Activated CD4-positive, alpha-beta T cell treated with anti-CD3 and anti-CD28 coated beads, Interleukin-2, amount 10 ng/mL, durations not matched to agents 7 days and 5 days (primary cell): ENCODE measurements at places on chromosomes 4 and X. TPM values are rescaled to one million over a fixed set of nuclear protein-coding genes. Genes with fewer than 3 reads are reported as not detected.

The PHOX2B gene
- not detected for total RNA-seq

The DSPP gene
- total RNA-seq, result not detected

The ADAM29 gene
- not detected for total RNA-seq

- H3K36me3 ChIP-seq, result no peaks in the 10 kb centered on the region
- no peaks in the 10 kb centered on the region for H3K4me1 ChIP-seq
- no peak for DNase-seq
- H3K27ac ChIP-seq, result no peak overlapping the region
- H3K27me3 ChIP-seq, result peaks cover 5% of the 10 kb centered on the region
Measured at GRCh38 chr4:88107406-88108107, 50.9 kb downstream of the ABCG2 start.

DNA sequence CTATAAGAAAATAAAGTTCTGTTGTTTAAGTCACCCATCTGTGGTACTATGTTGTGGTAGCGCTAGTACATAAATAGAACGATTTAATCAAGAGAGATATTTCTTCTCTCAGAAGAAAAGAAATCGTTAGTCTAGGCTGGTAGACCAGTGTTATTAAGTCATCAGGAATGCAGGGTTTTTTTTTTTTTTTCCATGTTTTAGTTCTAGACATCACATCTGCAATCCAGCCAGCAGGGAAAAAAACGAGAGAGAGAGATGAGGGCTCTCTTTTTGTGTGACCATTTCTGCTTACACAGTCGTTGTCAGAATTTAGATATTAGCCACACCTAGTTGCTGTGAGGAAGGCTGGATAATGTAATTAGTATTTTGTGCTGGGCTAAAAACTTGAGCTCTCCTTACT, 417.4 kb downstream of the TMA16 start:
- H3K27me3 ChIP-seq, result no peaks in the 10 kb centered on the region
- no peak overlapping the region for H3K27ac ChIP-seq
- no peaks in the 10 kb centered on the region for H3K4me1 ChIP-seq
- no peak overlapping the region for H3K4me3 ChIP-seq
- DNase-seq, result no peak

DNA sequence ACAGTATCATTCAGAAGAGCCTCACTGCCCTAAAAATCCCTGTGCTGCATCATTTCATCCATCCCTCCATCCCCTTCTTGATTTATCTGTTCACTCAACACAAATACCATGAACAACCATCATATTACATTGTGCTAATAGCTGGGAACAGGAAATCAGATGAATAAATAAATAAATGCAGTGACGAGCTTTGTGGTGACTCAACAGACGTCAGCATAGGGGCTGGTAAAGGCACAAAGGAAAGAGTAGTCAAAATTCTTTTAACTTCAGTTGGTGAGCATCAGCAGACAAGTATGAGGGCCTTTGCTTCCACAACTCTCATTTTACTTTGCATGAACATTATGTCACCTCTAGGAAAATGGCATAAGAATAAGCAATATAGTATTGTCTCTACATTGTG, 65.5 kb downstream of the EDNRA start:
- no peak overlapping the region for H3K4me3 ChIP-seq
- H3K4me1 ChIP-seq, result peaks cover 8% of the 10 kb centered on the region
- H3K36me3 ChIP-seq, result no peaks in the 10 kb centered on the region
- peaks cover 11% of the 10 kb centered on the region for H3K27me3 ChIP-seq
- DNase-seq, result no peak

The CITED1 gene
- not detected for total RNA-seq

The SFRP2 gene
- total RNA-seq, result not detected

The PAGE3 gene
- not detected for total RNA-seq

The SHOX gene
- total RNA-seq, result not detected

- H3K36me3 ChIP-seq, result no peaks in the 10 kb centered on the region
- no peaks in the 10 kb centered on the region for H3K27me3 ChIP-seq
- H3K27ac ChIP-seq, result no peak overlapping the region
- no peak for DNase-seq
- no peak overlapping the region for H3K4me3 ChIP-seq
- H3K4me1 ChIP-seq, result no peaks in the 10 kb centered on the region
Measured at GRCh38 chr4:171484681-171485080, 328.5 kb upstream of the GALNTL6 start.

DNA sequence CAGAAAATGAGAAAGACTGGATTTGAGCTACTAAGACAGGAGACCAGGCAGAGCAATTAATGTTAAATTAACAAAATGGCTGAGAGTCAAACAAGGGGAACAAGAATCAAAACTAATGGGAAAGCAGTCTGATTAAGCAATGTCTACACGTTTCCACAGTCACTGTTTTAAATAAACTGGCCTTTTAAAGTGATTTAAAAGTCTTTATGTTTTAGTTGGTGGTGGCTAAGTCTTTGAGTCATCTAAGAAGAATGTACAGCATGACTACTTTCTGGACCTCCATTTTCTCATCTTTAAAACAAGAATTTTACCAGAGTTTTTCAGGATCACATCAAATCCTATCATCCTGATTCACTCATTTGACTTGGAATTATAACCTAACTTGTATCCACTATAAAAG, 233.8 kb downstream of the ENOX2 start:
- H3K4me3 ChIP-seq, result no peak overlapping the region
- peaks cover 10% of the 10 kb centered on the region for H3K36me3 ChIP-seq
- peaks cover 2% of the 10 kb centered on the region for H3K4me1 ChIP-seq
- no peak overlapping the region for H3K27ac ChIP-seq

DNA sequence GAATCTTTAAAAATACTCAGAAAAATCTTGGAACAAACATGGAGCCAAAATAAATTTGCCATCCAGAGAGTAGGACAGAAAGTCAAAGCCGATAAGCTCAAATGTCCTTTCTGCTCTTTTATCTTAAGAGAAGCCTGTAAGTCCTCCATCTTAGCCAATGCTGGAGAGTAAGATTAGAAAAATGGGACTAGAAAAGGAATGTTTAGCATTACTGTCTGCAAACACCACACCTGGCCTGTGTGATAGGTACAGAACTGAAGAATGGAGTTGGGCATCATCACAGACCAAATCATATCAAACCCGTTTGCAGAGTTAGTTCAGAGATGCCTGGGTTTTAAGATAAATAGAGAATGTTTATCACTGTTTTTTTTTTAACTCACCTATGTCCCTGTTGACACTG, 10.5 kb upstream of the SLC39A8 start:
- H3K27me3 ChIP-seq, result peaks cover 16% of the 10 kb centered on the region
- no peak for DNase-seq
- no peaks in the 10 kb centered on the region for H3K4me1 ChIP-seq
- no peaks in the 10 kb centered on the region for H3K36me3 ChIP-seq

The GLOD5 gene
- not detected for total RNA-seq

DNA sequence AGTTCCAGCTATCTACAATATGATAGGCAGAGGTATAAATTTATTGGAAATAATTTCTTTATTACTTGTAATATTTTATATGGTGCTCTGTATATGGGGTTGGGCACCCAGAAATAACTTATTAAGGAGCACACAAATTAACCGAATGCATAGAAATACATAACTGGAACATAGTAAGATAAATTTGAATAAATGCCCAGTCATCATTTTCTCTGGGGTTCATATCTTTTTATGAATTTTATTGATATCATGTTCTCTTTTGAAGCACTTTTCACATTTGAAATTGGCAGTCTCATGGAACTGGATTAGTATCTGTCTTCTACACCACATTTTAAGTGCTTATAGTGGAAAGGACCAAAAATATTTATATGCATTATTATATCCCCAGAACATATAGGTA, 122.0 kb downstream of the PCDH7 start:
- no peaks in the 10 kb centered on the region for H3K4me1 ChIP-seq
- H3K27ac ChIP-seq, result no peak overlapping the region
- H3K4me3 ChIP-seq, result no peak overlapping the region
- no peaks in the 10 kb centered on the region for H3K27me3 ChIP-seq
- no peak for DNase-seq

The LDB2 gene
- total RNA-seq, result not detected

GRCh38 chrX:114272096-114272686, 311.7 kb upstream of the HTR2C start:
- DNase-seq, result no peak
- H3K4me3 ChIP-seq, result no peak overlapping the region

GRCh38 chr4:116099596-116099995, 985.8 kb downstream of the TRAM1L1 start:
- no peak overlapping the region for H3K4me3 ChIP-seq
- DNase-seq, result no peak
- no peaks in the 10 kb centered on the region for H3K4me1 ChIP-seq
- H3K36me3 ChIP-seq, result no peaks in the 10 kb centered on the region
- H3K27ac ChIP-seq, result no peak overlapping the region

The LCORL gene
- total RNA-seq, result 8.4 TPM

The DGAT2L6 gene
- not detected for total RNA-seq

GRCh38 chr4:20684852-20685763, 15.2 kb upstream of the PACRGL start:
- no peaks in the 10 kb centered on the region for H3K36me3 ChIP-seq
- peak overlapping the region; percentile 2 for H3K27ac ChIP-seq
- H3K27me3 ChIP-seq, result peaks cover 9% of the 10 kb centered on the region
- H3K4me3 ChIP-seq, result no peak overlapping the region
- DNase-seq, result no peak

- DNase-seq, result no peak
- no peaks in the 10 kb centered on the region for H3K4me1 ChIP-seq
- no peaks in the 10 kb centered on the region for H3K36me3 ChIP-seq
- H3K4me3 ChIP-seq, result no peak overlapping the region
Measured at GRCh38 chr4:41619161-41619560, 81.2 kb downstream of the LIMCH1 start.

The LRAT gene
- not detected for total RNA-seq

The SPON2 gene
- 21.5 TPM for total RNA-seq

- no peaks in the 10 kb centered on the region for H3K4me1 ChIP-seq
- no peak for DNase-seq
- no peak overlapping the region for H3K4me3 ChIP-seq
- no peak overlapping the region for H3K27ac ChIP-seq
- H3K36me3 ChIP-seq, result no peaks in the 10 kb centered on the region
Measured at GRCh38 chrX:8841911-8842310, 40.7 kb upstream of the FAM9A start.
